ENCODE measurements at places on chromosomes 13 and 19.

GRCh38 chr13:80117515-80117914, 223.4 kb downstream of the SPRY2 start:
- DNase-seq, result no peak

DNA sequence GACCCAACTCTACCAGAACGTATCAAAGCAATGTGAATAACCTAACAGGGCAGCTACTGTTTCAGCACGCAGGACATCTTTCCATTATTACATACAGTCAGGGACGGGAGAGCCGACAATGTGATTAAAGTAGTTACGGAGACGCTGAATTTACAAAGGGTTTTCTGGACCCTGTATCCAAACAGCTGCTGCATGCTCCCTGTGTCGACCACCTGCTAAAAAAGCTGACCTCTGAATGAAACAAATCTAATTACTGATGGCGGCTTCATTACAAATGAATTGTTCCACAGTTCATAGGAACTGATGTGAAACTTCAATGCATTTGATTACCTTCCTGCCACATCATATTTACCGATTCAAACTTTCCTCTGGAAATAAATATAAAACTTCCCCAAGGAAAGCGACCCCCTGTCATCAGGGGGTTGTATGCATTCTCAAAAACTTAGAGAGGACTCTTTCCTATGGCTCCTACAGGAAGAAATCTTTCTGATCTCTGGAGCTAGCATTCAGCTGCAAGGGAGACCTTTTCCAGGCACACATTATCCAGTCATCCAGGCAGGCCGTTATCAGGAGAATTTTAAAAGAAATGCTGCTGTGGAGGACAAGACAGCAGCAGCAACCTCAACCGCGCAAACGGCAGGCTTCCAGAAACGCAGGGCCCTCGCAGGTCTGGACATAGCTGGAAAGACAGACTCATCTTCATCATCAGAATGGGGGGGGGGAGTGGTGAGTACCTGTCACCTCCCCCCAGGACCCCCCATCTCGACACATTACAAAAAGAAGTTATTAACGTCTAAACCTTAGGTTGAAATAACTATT, 3.1 kb downstream of the EFNB2 start:
- no peak for DNase-seq

DNA sequence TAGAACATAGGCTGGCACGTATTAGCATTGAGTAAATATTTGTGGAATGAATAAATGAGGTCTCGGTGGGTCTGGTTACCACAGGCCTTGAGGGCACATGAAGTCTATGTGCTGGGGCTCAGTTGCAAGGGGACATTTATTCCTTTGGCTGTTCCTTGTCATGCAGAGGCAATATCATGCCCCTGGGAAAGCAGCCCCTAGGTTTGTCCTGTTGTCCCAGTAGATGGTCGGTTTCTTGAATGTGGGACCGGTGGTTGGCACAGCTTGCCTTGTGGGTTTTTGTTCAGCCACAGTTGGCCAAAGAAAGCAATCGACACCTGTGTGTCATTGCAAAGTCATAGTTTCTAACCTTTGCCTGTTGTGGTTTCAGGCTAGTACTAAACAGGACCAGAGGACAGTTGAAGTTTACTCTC, 24.7 kb upstream of the GPR183 start:
- no peak for DNase-seq

DNA sequence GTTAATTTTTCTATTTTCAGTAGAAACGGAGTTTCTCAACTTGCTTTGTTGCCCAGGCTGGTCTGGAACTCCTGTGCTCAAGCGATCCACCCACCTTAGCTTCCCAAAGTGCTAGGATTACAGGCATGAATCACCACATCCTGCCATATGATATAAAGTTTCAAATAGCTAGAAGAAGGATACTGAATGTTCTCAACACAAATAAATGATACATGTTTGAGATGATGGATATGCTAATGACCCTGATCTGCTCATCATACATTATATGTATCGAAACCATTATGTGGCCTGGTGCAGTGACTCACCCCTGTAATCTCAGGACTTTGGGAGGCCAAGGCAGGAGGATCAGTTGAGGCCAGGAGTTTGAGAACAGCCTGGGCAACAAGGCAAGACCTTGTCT, 11.5 kb downstream of the CIB3 start:
- DNase-seq, result no peak

- no peak for DNase-seq
These were observed 21.1 kb downstream of the CHERP start for GRCh38 chr19:16520986-16521624.

DNA sequence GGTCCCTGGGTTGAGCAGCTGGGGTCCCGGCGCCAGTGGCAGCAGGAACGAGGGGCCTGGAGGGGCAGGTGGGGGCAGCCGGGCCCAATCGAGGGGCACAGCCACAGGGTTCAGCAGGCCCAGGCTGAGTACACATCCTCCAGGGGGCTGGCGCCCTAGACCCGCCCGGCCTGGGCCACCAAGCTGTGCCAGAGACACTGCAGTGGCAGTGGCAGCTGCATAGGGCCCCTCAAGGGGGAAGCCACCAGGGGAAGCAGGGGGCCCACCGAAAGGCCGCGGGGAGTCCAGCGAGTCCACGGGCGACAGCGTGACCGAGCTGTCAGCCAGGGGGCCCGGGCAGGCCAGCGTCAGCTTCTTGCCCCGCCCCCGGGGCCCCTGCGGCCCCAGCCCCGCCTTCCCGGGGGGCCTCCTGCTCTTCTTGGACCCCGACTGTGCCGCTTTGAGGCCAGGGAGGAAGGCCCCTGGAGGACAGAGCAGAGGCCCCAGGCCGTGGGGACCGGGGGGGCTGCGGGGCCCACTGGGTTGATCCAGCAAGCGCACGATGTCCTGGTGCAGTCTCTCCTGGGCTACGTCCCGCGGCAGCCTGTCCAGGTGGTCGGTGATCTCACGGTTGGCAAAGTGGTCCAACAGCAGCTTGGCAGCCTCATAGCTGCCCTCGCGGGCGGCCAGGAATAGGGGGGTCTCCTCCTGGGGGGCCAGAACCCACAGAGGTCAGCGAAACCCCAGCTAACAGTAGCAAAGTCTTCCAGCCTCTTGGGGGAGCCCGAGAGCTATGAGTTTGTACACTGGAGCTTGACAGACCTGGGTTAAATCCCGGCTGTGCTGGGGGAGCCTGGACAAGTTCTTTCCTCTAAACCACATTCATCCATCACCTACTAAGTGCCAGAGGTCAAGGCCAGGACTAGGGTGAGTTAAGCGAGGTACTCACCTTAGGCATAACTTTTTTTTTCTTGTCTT, 39.5 kb downstream of the NOTCH3 start:
- DNase-seq, result no peak

- DNase-seq, result peak; percentile 66
These were observed 36.3 kb downstream of the ELF1 start for GRCh38 chr13:40982772-40983171.

GRCh38 chr19:3480383-3481091, at the start of gene SMIM24:
SMIM24 (minus strand) TSS chr19:3480525; CDS start chr19:3480463, 62 bp downstream.
- DNase-seq, result no peak

- no peak for DNase-seq
These were observed 89.3 kb downstream of the LRCH1 start for GRCh38 chr13:46642254-46642653.

DNA sequence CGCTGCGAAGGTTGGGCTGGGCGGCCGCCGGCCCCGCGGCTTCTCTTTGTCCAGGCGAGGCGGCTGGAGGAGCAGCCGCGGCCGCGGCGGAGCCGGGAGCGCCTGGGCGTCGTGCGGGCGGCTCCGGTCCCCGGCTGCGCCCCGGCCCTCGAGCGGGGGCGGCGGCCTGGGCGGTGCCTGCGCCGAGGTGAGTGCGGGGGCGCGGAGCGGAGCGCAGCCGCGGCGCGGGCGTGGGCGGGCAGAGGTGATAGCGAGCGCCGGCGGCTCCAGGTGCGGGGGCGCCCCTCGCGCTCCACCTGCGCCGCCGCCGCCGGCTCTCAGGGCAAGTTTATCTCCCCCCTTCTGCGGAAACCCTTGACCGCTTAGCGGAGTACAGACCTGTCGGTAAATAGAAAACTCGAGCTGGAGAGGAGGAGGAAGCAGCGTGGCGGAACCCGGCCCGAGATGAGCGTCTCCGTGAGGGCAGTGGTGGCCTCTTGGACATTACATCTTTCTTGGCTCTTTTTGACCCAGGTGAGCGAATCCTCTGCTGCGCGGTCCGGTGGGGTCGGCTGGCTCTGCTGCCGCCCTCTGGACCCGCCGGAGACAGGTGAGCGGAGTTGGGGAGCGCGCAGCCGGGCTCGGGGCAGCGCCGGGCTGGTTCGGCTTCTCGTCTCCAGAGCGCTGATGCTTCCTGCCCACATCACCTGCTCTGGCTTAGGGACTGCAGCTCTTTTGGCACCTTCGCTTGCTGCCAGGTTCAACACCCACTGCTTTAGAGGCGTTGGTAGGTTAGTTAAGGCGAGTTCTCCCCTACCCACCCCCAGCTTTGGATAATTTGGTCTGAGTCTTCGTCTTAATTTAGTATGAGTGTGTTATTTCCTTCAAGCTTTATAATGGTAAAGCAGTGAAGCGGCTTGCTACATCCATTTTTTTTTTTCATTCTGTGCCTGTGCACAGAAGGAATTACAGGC, at the start of gene MTUS2:
MTUS2 (plus strand) TSS at position 241 of the 953 bp plus-strand sequence.
- DNase-seq, result no peak

DNA sequence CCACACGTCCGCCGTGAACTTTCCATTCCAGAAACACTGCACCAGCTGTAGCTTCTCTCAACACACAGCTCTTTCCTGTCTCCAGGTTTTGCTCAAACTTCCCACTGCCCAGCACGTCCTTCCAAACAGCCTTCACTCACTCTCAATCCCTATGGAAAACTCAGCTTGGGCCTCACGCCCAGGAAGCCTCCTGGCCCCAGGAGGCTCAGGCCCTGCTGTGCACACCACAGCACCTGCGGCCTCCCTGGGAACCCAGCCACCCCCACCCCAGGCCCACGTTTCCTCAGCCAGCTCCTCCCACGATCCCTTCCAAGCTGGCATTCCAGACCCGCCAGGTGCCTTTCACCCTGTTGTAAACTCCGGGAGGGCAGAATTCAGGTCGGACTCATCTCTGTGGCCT, 35.2 kb downstream of the C13orf46 start:
- no peak for DNase-seq

DNA sequence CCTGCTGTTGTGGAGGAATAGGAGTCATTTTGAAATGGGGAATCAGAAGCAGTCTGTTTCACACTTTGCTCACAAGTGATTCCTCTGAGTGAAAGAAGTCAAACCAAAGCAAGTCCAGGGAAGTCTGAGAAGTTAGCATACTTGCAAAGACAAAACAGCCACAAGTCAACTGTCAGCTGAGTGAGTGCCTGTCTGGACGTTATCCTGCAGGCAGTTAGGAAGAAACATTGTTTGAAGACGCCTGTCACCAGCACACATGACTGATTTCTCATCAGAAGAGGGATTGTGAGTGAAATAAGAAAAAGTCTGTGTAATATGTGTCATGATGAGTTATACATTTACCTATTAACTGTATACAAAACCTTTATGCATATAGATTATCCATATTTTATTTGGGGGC, 153.5 kb downstream of the KCNRG start:
- no peak for DNase-seq

DNA sequence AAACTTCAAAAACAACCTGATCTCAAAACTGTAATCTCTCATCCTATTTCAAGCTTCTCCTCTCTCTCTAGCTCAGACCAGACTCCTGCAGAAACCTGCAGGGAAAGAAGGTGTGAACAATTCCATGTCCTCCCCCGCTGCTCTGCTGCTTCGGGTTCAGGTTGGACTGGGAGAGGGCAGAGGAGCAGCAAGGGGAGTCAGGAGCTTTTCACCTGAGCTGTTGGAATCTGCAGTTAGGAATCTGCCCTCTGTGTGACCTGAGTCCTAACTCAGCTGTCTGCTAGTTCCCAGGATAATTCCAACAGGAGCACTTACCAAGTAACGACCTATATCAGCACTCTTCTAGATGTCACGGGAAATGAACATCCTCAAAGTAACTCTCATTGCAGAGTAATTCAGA, 118.3 kb downstream of the DNAJC15 start:
- DNase-seq, result no peak

- DNase-seq, result peak; percentile 61
These were observed 2.4 kb upstream of the NTN5 start for GRCh38 chr19:48674921-48675824.

GRCh38 chr13:50319635-50320255, 304.5 kb downstream of the KCNRG start:
- DNase-seq, result no peak

DNA sequence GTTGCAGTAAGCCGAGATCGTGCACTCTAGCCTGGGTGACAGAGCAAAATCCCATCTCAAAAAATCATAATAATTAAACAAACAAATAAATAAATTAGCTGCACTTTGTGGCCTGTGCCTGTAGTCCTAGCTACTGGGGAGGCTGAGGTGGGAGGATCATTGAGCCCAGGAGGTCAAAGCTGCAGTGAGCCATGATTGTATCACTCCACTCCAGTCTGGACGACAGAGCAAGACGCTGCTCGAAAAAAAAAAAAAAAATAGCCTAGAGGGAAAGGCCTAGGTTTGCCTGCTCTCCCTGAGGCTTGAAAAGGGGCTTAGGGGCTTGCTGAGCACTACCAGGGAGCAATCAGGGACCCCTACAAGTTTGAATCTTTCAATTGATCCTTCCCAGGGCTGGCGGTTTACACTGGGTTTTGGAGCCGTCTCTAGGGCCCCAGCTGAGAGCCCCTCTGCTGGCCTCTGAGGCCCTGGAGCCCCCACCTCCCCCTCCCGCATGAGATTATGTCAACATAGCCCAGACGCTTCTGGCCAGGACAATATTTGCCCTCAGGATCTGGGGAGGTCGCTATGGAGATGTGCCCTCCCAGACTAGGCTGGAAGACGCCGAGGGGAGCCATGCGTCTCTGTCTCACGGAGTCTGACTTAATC, 10.4 kb upstream of the GIPR start:
- no peak for DNase-seq

- no peak for DNase-seq
These were observed 7.8 kb upstream of the SLC44A2 start for GRCh38 chr19:10617409-10618121.

GRCh38 chr13:58712191-58712590, 1080.6 kb downstream of the PCDH17 start:
- no peak for DNase-seq

DNA sequence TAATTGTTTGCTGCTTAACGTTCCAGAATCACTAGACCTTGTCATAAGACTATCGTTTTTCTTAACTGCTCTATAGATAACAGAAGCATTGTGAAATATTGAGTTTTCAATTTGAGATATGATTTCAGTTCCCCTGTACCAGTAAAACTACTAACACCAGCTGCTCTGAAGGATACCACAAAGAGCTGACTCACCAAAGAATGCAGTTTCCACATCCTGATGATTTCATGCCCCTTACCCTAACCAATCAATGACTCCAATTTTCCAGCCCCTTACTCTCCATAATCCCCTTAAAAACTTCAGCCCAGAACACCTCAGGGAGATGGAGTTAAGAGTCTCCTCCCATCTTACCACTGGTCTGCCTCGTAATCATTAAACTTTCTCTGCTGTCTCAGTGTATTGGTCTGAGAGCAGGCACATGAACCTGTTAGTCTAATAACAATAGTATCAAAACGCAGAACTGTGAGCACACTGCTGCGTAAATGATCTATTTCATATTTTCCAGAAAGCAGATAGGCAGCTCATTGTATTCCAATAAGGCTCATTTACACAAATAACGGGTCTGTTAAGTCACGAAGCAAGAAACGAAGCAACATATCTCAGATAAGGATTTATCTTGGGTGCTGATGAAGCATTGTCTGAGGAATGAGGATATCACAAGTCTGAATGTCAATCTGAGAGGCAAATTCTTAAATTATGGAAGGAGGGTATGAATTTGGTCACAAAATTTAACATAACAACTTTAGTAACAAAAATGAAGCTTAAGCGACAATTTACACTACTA, 14.1 kb upstream of the CCNA1 start:
- DNase-seq, result no peak

GRCh38 chr13:46983881-46984280, 87.0 kb upstream of the HTR2A start:
- no peak for DNase-seq

Measured in right lung (tissue), 10 donors.